ENCODE measurements at places on chromosomes 12 and 14.

DNA sequence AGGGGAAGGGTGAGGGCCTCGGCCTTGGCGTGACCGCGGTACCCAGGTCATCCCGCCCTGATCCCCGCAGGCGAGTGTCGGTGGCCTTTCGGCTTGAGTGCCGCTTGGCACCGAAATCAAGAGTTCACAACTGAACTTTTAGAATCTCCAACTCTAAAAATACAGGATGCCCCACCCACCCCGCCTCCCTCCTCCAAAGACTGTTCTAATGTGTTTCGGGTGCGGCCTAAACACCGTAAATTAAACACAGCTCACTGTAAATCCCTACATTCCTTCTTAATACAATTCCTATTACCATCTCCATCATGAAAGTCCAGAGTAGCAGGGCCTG, 11.4 kb downstream of the SCNN1A start:
- no peak for DNase-seq

DNA sequence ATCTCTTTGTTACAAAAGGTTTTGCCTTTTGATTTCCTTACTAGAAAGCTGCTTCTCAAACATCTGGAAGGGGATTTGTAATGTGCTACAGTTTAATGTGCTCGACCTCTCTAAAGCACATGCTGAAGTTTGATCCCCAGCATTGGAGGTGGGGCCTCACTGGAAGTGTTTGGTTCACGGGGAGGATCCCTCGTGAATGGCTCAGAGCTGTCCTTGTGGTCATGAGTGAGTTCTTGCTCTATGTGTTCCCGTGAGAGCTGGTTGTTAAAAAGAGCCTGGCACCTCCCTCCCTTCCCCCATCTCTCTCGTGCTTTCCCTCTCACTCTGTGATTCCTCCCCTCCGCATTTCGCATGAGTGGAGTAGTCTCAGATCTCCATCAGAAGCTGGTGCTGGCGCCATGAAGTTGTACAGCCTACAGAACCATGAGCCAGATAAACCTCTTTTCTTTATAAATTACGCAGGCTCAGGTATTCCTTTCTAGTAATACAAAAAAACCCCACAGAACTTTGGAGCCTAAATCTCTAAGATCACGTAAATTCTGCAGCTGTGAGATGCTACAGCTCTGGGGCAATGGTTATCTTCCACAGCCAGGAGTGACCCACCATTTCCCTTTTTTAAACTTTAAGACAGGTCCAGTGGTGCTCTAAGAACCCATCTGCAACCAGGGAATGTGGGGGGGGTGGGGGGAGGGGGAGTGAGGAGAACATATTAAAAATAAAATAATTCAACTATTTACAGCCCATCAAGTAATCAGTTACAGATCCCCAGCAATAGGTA, 214.4 kb downstream of the FOXN3 start:
- DNase-seq: no peak

DNA sequence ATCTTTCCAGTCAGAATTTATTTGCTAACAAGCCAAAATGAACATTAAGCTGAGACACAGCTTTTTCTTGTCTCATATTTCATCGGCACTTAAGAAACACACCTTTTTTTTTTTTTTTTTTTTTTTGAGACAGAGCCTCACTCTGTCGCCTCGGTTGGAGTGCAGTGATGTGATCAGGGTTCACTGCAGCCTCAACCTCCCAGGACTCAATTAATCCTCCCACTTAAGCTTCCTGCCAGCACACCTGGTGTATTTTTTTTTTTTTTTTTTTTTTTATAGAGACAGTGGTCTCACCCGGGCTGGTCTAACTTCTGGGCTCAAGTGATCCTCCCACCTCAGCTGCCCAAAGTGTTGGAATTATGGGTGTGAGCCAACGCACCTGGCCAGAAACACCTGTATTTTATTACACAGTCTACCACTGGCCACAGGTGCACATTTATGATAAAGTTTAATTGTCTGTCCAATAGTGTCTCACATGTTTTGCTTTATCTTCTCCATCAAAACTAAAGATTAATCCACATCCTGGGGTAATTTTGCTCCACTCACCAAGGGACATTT, 62.7 kb downstream of the C2CD5 start:
- peak; percentile 70 for DNase-seq

- DNase-seq: no peak
Observed at GRCh38 chr12:57694459-57695019, 607 bp downstream of the OS9 start.

- no peak for DNase-seq
Observed at GRCh38 chr12:11085419-11085818, 6.7 kb downstream of the TAS2R43 start.

DNA sequence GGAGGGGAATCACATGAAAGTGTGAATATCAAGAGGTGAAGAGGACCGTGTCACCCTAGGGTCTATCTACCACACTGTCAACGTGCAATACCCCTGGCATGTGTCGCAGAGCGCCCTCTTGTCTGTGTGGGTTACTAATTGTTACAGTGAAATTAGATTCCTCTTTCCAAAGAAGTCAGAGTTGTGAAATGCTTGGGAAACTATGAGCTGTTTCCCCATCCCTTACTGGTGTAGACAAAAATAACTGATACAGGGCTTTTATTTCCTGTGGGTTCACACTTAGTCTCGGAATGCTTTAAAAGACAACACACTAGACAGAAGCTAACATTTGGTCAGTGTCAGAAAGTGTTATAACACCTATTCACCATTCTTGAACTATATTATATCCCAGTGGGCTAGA, 597.3 kb downstream of the NRXN3 start:
- no peak for DNase-seq

DNA sequence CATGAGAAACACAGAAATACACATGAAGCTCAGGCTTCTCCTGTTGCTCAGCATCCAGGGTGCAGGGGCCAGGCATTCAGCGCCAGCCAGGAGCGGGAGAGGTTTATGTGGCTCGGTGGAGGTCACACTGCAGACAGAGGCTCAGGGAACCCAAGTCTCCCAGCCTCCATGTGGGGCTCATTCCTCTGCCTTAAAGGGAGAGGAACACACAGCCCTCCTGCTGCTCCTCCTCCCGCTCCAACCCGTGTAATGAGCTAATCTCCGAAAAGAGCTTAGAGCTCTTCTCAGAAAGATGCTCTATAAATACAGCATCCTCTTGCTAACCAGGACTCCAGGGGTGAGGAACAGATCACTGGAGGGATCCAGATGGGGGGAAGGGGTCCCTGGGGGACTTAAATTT, 28.2 kb downstream of the FGF6 start:
- DNase-seq: no peak

DNA sequence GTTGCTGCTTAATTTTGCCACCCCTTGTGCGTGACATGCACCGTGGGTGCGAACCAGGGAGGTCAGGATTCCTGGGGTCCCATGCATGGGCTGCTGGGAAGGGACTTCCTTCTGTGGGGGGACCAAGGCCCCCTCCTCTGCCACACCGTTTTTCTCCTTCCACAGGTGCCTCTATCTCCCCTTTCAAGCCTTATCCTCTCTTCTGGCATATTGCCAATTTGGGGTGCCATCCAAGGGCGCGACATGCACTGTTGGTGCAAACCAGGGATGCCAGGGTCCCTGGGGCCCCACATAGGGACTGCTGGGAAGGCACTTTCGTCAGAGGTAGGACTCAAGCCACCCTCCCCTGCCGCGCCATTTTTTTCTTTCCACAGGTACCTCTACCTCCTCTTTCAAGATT, 289.0 kb downstream of the ALG10 start:
- DNase-seq: no peak

DNA sequence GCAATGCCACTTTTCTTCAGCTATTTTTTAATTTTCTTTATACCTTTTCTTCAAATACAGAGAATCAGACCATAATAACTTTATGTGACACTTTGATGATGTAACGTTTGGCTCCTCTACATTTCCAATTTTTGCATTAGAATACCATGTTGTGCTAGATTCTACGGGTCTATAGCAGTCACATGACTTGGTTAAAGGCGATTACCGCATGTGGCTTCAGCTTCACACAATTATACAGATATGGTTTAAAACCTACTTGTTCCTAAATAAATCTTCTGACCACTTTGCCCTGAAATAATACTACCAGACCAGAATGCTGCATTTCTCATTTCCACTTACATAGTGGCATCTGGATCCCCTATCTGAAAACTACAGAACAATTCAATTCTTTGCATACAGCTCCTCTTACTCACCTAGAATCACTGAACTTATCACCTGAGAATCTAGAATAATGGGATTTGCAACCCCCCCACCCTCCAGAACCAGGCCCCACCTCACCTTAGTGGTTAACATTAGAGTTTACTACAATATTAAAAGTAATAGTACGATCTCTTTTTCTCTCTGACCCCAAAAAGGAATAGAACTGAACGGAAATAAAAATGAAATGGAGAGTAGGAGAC, 1.3 kb downstream of the MAX start:
- no peak for DNase-seq

- DNase-seq: no peak
Observed at GRCh38 chr14:104315169-104315568, 176.8 kb downstream of the KIF26A start.

GRCh38 chr14:95196826-95197545, 39.7 kb upstream of the DICER1 start:
- DNase-seq: no peak

DNA sequence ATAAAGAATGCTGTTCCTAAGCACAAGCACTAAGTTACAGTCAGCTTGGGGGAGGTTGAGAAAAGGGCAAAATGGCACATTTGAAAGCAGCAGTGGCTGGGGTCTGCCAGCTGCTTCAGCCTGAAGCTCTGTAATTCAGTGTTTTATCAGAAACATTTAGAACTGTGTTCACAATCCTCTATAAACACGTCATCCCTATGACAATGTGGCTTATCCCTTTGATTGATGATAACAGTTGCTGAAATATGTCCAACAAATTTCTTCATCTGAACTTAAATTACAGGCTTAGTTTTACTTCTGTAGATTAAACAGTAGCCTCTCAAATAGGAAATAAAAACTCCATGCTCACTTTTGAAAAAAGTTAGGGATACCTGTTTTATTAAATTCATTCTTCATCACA, 108.8 kb downstream of the VEZT start:
- DNase-seq: no peak

DNA sequence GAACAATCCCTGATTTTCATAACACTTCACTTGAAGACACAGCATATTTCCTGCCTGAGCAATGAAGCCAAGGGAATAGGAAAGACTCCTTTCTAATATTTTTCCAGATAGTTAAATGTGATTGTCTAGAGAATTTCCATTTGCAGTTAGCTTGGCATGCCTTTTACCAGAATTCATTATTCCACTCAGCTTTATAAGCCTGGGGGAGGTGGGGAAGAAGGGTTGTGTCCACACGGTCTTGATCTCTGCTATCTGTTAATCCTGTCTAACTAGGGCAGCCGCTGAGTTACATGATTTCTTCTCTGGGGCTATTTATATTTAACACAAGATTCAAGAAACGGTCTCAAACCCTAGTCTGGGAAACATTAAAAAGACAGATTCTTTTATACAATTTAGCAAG, 146.6 kb upstream of the FSCB start:
- DNase-seq: no peak

- DNase-seq: no peak
Observed at GRCh38 chr14:74400031-74400685, 25.9 kb downstream of the SYNDIG1L start.

- no peak for DNase-seq
Observed at GRCh38 chr12:52817699-52818238, 3.9 kb upstream of the KRT4 start.

- DNase-seq: no peak
Observed at GRCh38 chr12:5720381-5721005, 224.6 kb downstream of the ANO2 start.

DNA sequence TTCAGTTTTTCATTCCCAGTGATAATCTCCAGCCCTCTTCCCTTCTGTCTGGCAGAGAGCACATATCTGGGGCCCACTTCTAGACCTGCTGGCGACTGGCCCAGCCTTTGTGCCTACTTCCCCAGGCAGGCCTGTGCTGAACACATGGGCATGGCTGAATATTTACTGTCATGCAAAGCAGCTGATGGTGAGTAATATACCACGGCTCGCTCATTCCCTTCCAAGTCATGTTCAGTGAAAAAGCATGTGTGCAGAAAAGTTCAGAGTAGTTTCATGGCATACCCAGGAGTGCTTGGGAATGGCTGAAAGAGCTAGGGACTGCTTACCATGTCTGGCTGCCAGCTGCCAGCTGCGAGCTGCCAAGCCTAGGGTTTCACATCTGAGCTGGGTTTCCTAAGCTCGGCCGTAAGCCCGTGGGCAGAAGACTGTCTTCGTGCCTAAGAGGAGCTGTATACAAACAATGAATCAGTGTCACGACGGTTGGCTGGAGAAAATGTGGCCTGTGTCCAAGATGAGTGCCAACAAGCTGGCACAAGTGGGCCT, 179.9 kb upstream of the PELI2 start:
- peak; percentile 39 for DNase-seq

DNA sequence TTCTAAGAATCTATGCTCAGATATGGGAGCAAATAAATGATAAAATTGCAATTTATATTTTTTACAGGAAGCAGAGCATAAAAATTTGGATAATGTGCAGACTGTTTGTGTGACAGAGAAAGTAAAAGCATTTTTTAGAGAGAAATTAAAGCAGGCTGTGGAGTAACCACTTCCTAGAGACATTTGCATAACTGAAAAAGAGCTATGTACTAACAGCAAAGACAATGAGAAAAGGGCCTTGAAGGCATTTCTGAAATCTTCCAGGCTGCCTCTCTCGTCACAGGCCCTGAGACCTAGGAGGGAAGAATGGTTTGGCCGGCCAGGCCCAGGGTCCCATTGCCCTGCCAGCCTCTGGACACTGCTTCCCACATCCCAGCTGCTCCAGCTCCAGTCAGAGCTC, 247.2 kb downstream of the ALX1 start:
- DNase-seq: no peak
